ENCODE measurements at places on chromosomes 2 and 18.

DNA sequence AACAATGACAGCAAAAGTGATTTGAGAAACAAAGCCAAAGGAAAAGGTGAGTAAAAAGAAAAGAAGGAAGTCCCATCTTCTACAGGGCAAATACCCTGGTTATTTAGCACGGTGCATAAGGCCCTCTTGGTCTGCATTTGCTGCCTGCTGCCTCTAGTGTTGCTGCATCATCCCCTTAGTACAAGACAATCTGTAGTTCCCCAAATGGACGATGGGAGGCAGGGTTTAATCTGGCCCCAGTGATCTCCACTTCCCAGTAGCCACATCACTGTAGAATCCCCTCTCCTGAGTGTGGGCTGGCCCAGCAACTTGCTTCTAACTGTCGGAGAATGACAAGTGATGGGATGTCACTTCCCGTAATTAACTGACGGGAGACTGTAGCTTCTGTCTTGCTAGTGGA, 85.1 kb downstream of the CTAGE1 start:
- DNase-seq = no peak

DNA sequence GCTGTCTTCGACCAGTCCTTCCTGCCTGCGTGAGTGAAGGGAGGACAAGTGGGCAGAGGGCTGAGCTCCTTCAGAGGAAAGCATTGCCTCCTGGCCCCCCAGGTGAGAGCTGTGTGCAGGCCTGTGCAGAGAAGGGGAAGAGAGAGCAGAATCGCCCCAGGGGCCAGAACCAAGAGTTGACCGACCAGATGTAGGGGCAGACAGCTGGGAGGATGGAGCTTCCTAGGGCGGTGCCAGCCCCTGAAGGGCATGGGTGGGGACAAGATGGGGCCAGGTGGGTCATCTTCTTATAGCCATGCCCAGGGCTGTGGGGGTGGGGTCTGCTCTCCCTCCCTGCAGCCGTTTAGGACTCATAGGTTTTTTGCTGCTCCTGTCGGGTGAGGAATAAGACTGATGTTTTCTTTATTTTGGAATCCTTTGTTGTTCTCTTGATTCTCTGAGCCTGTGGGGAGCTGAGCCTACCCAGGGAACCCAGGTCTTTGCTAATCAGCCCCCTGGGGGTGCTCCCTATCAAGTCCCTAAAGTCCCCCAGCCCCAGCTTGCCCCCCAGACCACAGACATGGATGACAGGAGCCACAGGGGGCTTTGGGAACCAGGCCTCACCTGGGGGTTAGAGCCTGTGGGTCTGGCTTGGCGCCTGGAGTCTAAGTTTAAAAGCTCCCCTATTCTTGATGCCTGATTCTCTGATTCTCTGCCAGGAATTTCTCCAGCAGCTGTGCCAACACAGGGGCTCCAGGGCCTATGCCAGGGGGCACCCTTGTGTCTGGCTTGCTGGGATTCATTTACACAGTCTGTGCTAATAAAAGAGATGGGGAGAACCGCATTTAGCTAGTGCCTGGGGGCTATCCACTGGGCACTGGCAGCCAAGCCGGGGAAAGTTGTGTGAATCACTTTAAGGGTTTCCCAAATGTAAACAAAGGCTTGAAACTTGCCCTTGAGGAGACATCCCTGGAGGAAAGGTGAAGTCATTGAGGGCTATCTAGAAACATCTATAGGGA, 9.3 kb upstream of the EFHD1 start:
- DNase-seq = no peak

DNA sequence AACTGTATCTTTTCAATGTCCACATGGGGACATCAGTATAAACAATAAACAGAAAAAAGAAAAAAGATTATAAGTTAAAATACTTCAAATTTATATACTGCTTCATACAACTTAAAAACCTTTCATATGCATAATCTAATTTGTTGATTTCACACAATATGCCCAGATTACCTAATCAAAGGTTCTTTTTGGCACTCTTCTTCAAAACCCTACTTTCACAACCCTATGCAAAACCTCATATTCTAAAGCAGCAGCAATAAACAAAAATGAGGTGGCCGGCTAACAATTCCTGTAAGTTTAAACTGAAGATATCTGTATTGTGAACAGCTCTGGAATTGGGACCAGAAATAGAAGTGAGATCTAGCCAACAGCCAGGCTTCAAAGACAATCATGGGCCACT, 28.6 kb downstream of the STK17B start:
- no peak for DNase-seq

- no peak for DNase-seq
Measured at GRCh38 chr18:73663581-73663980, 484.1 kb downstream of the FBXO15 start.

GRCh38 chr2:129236601-129237000, 742.9 kb upstream of the RAB6C start:
- no peak for DNase-seq

DNA sequence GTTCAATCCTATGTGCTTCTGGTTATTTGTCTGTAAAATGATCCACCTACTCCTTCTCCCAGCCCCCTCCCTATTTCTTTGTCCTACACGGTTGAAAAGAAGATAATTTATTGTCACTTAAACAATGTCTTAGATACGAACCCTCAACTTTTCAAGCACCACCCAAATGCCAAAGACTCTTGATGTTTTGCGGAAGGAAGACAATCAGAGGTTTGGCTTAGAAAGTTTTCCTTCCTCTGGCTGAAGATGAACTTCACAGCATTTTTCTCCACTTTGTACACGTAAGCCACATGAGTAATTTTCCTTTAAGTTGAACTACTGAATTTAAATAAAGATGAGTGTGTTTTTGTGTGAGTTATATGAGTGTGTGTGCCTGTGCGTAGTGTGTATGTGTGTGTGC, 25.5 kb upstream of the SLC8A1 start:
- DNase-seq = no peak

GRCh38 chr2:59896499-59897245, 656.8 kb downstream of the BCL11A start:
- DNase-seq = no peak

- no peak for DNase-seq
Measured at GRCh38 chr2:55949211-55949610, 25.6 kb upstream of the EFEMP1 start.

- DNase-seq = no peak
Measured at GRCh38 chr2:36165132-36165531, 190.4 kb upstream of the CRIM1 start.

DNA sequence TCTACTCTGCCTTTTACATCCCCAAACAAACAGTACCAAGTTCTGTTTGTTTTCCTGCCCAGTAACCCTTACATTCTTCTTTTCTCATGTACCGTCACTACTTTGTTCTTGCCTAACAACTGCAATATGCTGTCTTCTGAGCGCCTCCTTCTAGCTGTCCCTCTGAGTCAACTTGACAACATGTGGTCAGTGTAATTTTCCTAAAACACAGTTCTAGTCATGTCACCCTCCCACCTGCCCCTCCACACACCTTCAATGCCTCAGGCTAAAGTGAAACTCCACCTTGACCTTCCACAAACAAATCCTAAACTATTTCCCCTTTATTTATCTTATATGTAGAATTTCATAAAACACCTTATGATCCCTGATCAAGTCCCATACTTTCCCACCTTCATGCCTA, 124.6 kb upstream of the CD302 start:
- DNase-seq = no peak

- DNase-seq = no peak
Measured at GRCh38 chr2:42135381-42136312, 33.5 kb upstream of the EML4 start.

DNA sequence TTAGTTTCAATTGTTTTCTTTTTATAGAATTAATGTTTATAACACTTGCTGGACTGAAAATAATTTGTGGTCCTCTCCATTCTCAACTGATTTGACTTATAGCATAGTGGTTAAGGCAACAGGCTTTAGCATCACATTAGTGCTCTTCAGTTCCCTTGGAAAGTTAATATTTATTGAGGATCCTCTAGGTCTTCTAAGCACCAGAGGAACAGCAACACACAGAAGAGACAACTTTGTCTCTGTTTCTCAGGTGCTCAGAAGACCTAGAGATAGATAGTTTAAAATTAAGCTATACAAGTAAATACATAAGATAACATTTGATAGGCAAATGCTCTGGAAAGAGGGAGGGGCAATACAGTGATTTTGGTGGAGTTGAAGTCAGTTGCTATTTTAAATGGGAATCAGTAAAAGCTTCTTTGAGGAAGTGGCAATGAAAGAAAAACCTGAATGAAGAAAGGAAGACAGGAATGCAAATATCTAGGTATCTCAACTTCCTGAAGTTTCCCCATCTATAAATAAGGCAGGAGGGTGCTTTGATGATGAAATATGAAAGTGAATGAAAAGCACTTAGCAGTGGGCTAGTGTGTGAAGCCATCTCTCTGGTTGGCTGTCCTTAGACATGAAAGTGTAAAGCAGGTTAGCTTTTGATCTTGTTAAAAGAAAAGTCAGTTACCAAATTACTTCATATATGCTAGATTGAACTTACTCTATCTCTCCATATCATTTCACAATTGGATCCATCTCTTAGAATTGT, 7.9 kb downstream of the NEUROD1 start:
- no peak for DNase-seq

DNA sequence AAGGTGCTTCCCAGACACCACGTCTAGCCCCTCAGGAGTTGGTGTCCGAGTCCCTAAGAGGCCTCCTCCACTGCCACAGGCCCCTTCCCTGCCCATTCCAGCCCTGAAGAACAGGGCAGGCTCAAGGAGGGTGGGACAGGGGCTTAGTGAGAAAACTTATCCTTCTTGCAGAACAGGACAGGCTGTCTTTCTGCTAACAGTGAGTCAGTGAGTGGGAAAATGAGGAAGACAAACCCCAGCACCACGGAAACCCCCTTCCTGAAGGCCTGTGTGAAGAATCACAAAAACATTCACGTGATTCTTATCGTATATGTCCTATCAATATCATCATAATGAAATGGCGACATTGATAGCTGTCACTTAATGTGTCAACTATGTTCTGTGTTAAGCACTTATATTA, 9.8 kb downstream of the FZD7 start:
- DNase-seq = no peak

- DNase-seq = no peak
Measured at GRCh38 chr18:63888470-63889190, 1.1 kb downstream of the SERPINB2 start.

DNA sequence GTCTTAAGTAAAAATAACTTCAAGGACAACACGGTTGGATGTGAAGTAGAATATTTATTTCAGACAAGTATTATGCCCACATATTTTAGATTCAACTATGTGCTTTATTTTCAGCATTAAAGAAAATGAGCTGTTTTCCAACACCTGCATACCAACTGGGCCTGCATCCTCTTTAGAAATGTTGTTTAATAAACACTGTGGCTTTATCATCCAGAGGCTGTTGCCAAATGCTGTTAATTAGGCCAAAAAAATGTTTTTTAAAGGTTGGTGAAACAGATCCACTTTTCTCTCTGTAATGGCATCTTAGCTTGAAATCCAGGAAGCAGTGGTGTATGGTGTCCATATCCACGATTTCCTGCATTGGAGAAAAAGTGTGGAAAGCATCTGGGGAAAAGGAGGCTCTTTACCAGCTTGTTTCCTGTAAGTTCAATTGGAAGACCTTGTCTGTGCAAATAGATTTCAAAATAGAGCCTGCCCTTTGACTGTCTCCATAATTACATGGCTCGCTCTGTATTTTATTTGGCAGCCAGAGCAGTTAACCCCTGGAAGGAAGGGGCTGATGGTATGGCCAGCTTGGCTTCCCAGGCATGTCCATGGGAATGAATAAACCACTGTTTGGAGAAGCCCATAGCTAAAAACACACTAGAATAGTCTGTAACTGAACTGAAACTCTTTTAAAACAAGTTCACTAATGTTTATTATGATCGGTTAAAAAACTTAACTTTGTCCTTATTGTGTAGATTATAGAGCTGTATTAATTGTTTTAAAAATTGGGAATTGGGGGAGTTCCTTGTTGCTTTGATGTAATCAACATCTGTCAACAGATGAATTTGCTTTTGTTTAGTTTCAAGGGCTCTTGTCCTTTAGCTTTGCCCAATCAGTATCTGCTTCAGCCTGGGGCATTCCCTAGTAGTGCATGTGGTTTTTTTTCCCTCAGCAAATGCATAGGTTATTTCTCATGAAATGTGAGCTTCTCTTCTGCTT, 33.0 kb upstream of the DLX1 start:
- no peak for DNase-seq

GRCh38 chr18:22817844-22818243, 115.3 kb upstream of the RBBP8 start:
- DNase-seq = no peak

GRCh38 chr18:3791238-3791637, 341.3 kb downstream of the TGIF1 start:
- DNase-seq = no peak

- DNase-seq = no peak
Measured at GRCh38 chr2:75707901-75708300, 2.8 kb downstream of the GCFC2 start.

GRCh38 chr2:147639891-147640290, 204.9 kb upstream of the ACVR2A start:
- no peak for DNase-seq

DNA sequence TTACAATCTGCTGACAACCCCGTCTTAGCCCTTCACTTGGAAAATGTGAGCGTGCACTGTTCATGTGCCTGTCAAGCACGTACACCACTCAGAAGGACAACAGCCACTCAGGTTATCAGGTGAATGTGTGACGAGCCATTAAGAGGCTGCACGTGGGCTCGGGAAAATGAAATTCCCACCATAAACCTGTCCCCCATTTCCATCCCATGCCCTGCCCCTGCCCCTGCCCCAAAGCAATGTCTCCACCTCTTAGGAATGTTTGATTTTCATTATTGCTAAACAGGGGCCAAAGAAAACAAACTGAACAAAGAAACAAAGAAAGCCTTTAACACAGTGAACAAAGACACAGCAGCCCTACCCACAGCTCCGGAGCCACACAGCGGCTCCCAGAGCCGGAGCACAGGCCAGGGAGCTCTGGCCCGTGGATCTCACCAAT, 90.5 kb downstream of the TMEM18 start:
- no peak for DNase-seq

Measured in stimulated activated CD4-positive, alpha-beta T cell treated with anti-CD3 and anti-CD28 coated beads, Interleukin-15, amount 100 ng/mL, for 48 hours (primary cell).